ENCODE measurements at places on chromosomes 5 and 9.

- no peak for DNase-seq
These were observed 5.1 kb upstream of the TOR4A start for GRCh38 chr9:137272241-137273094.

DNA sequence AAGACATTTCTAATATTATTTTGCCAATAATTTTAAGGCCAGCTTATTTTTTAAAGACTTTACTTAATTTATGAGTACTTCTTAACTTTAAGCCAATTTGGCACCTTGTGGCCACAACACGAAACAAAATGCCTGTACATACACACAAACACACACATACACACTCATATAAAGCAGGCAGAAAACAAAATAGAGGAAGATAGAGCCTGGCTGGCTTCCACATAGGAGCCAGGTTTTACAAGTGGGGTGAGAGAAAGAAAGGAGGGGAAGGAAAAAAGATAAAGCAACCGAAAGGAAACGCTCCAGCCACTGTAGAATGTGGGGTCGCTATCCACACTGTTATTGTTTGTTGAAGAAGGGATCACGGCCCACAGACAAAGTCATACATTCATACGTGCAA, 10.4 kb downstream of the GMCL2 start:
- DNase-seq: no peak

DNA sequence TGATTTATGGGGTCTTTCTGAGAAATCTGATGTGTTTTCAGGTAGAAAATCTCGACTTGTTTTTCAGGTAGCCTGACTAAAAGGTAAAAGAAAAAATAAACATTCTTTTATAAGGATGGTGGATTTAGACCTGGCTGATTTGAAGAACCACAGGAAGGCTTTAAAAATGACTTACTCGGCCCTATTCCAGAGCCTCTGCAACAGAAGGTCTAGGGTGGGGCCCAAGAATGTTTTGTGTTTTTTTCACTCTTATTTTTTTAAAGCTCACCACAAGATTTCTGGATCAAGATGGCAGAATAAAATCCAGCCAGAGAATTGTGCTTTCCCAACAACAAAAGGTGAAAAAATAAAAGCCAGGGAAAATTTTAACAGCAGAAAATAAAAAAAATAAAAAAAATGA, 59.1 kb downstream of the FNBP1 start:
- DNase-seq: no peak

DNA sequence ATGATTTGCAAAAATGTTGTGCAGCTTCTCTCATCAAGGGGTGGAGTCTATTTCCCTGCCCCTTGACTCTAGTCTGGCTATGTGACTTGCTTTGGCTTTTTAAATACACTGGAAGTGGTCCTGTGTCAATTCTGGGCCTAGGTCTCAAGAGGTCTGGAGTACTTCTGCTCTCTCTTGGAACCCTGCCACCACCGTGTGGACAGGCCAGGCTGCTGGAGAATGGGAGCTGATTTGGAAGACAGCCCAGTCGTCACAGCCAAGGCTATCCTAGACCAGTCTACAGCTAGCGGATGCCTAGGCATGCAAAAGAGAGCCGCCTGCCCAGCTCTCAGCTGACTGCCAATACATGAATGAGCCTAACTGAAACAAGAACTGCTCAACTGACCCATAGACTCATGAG, 56.7 kb upstream of the CLINT1 start:
- DNase-seq: no peak

GRCh38 chr9:128335161-128335560, 5.2 kb upstream of the SLC27A4 start:
- DNase-seq: no peak

DNA sequence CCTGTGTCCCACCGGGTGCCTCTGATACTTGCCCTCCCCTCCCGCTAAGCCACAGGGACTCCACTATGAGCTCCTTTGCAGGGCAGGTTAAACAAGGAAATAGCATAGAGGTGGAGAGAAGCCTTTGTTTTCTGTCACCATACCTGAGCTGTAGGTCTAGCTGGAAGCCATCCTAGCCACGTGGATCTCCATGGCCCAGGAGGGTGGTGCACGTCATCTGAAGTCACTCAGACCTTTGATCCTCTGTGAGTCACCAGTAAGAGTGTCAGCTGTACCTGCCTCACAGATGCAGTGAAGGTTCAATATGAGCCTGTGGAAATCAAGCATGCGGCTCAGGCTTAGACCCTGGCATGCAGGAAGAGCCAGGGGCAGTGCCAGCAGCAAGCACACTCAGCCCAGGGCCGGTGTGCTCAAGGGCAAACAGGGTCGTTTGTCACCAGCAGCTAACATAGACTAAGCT, 55.1 kb downstream of the ASS1 start:
- no peak for DNase-seq

- no peak for DNase-seq
These were observed 39.8 kb downstream of the STARD4 start for GRCh38 chr5:111472579-111472978.

DNA sequence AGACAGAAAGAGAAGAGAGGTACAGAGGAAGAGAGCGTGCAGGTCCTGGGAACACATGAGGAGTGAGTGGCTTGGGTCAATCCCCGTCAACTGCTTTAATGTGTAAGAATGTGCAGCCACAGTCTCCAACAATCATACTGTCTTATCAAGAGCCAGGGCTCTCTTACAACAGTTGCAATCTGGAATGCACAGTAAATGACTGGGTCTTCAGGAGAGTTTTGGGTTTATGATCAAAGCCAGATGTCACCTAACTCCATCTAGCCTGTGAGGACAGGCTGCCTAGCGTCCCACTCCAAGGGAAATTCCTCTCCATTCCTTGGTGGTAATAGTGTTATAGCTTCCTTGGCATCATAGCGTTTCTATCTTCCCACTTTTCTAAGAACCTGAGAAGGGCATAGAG, 75.0 kb upstream of the TRIO start:
- DNase-seq: no peak

- DNase-seq: no peak
These were observed 685.0 kb downstream of the CETN3 start for GRCh38 chr5:89724379-89725095.

- DNase-seq: no peak
These were observed 16.8 kb upstream of the PHF19 start for GRCh38 chr9:120893611-120894307.

DNA sequence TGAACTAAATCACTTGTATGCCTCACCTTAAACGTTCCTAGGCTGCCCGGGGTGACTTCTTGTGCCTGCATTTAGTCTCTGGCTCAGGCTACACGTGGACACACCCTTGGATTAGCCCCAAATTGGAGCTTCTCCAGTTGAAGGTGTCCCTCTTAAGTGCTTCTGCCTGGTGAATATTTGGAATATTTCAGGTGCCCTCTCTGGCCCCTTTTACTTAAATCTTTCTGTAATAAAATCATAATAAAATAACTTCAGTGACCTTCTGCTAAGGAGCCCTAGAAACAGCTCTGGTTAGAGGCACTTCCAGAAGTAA, 74.3 kb upstream of the KLF9 start:
- no peak for DNase-seq

DNA sequence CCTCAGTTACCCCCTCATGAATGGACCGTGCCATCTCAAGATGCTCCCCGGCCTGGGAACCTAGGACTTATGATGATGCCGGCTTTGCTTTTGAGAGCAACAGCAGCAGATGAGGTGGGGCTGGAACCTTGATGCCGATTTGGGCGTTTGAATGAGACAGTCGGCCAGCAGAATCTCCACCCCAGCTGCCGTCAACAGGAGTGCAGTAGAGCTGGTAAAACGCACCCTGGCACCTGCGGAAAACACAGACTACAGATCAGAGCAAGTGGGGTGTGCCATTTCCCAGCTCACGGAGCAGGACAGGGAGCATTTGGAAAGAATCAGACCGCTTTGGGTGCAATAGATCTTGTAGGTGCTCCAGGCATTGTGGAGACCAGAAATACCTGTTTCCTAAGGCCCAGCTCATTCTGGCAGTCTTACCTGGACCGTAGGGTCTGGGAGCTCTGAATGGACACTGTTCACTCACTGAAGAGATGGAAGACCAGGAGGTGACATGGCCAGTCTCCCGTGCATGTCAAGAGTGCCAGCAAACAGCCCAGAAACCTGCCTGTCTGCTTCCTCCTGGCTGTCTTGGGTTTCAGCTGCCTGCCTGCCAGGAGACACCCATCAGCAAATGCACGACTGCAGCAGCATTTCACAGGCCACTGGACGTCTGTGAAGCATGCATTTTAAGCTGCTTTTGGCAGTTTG, 317.7 kb upstream of the IRX4 start:
- no peak for DNase-seq

GRCh38 chr9:136974817-136975535, 2.3 kb upstream of the PTGDS start:
- DNase-seq: no peak

DNA sequence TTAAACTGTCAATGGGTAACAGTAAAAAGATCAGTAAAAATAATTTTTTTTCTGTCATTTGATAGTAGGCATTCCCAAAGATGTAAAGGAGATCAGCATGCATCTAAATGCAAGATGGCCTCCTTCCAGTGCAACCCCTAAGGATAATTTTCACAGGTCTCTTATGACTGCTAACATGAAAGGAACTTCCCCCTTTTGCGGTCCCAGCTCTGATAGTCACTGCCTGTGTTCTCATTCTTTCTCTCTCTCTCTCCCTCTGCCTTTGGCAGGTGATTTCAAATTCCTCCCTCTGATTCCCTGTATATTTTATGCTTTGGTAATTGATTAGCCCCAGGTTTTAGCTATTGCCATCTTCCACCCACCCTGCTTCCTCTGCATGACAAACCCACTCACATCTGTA, 8.9 kb downstream of the SPINK14 start:
- no peak for DNase-seq
